ENCODE measurements at places on chromosomes 6 and 20.

- no peak for DNase-seq
These were observed 35.7 kb downstream of the KCNQ5 start for GRCh38 chr6:72657407-72658197.

DNA sequence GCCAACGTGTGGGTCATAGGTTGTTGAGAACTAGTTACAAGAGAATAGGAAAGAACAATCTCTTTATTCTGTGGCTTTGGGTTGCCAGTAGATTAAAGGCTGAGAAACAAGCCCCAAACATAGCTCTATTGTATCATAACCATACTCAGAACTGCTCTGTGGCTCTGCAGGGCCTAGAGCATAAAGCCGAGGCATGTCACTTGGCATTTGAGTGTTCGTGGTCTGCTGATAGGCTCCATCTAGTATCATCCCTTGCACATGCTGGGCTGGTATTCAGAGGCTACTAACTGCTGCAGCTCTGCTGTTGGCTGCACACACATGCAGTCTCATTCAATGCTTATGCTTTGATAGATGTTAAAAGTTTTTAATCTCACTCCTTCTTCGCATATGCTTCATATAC is 157.9 kb downstream of the OGFRL1 start:
- DNase-seq = no peak

DNA sequence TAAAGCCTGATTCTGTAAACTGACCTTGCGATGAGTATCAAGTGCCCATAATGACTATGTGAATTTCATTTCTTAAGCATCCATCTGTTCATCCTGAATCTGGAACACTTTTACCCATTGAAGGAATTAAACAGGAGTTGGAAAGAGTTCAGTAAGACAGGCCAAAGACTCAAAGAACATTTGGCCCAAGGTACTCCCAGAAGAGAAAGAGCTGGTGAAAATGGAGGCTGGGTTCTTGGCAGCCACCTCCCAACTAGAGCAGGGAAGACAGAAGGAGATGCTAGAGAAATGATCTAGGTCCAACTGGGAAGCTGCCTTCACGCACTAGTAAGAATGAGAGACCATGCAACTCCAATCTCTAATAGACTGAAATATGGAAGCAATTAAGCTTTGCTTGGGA is 290.8 kb upstream of the RNF24 start:
- no peak for DNase-seq

GRCh38 chr6:25863360-25863759 is 10.7 kb downstream of the SLC17A3 start:
- no peak for DNase-seq

GRCh38 chr6:31042806-31043205 is 32.5 kb downstream of the MUC22 start:
- DNase-seq = peak; percentile 58

DNA sequence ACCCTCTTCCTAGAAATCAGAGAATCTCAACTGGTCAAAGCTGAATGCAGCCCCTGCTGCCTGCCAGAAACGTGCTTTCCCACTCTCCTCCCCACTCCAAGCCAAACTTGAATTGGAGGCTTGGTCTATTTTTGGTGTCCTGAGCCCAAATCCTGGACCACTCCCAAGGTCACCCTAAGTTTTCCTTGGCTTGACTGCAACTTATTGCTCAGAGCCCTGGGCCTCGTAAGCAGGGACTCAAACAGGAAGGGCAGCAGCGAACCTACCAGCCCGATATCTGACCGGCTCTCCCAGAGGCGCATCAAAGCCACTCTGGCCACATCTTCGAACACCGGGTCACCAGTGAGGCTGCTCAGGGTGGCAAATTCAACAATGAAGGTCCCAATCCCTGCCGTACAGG is 12.7 kb downstream of the EDEM2 start:
- no peak for DNase-seq

- DNase-seq = no peak
These were observed 28.8 kb downstream of the MTRES1 start for GRCh38 chr6:107056796-107057195.

DNA sequence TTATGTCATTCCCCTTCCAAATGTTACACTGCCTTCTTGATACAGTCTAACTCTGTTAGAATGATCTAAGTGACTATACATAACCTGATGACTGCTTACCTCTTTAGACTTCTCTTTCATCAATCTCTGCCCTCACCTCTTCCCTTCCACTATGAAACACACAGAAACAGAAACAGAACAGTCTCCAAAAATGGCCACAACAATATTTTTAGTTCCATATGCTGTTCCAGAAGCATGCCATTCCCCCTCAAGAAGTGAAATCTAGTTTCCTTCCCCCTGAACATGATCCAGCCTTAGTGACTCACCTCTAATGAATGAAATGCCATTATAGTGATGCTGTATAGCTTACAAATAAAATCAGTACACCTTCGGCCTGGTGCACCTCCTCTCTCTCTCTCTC is 229.3 kb upstream of the TENT5A start:
- no peak for DNase-seq

DNA sequence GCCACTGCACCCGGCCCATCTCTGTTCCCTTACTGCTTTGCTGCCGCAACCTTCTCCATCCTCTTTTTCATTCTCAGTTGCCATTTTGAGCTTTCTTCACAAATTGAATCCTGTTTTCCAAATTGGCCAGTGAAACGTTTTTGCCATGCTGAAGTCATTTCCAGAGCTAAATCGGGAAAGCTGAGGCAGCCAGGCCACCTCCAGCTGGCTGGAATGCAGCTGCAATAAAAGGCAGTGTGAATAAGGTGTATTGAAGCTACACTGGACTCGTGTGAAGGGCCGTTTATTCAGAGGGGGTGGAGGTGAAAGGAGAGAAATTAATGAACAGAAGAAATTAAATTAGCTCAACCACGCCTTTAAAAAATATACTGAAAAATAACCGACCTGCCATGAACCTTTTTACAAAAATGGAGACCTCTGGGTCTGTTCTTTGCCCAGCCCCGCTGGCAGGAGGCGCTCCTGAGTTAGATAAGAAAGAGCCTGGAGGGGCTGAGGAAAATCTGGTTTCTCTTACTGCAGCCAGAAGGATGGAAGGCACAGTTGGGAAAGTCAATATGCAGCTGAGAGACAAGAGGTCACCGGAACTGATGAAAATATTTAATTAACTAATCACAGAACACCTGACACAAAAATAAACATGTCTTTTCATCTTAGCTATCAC is 283.9 kb downstream of the FOXC1 start:
- no peak for DNase-seq

DNA sequence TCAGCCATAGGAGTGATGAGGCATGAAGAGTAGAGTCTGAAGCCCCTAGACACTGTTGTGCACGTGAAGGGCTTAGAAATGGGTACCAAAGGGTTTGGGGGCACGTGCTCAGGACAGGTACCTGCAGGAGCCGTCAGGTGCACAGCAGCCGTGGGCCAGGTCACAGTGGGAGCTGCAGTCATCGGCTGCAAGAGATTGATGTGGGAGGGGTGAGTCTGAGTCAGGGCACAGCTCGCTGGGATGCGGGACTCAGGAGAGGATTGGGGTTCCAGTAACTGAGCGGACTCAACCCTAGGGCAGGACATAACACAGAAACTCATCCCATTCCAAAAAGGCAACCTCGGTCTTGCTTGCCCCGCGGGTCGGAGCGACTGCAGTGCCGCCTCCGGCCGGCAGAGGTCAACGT is 1.1 kb downstream of the DLK2 start:
- peak; percentile 79 for DNase-seq

DNA sequence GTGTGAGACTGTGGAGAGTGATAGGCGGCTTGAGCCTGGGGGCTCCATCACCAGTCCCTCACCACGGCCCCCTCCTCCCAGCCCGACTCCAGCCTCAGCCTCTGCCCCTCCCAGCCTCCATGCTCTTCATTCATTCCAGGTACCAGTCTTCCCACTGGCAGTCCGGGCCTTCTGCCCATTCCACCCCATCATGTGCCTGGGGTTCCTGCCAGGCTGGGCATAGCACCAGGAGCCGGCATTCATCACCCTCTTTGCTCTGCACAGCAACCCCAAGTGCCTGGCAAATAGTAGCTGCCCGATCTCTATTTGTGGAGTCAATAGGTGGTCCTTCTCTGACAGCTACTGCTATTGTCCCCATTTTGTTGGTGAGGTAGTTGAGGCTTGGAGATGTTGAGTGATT is 39.6 kb upstream of the GTSF1L start:
- DNase-seq = no peak

DNA sequence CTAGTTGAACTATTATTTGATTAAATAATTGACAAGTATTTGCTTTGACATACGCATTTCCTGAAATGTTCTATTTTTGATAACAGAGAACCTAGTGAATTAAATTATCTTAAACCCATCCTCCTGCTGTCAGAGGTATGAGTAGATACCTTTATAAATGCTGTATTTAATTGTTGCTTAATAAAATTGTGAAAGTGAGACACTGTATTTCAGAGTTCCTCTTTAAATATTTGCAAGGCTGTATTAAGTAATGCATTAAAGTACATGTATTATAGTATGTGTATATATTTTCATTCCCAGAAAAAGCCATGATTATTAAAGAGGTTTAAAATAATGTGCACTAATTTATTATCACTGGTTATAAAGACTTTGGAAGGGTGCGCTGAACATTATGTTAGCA is 483.8 kb downstream of the TFAP2B start:
- DNase-seq = no peak

DNA sequence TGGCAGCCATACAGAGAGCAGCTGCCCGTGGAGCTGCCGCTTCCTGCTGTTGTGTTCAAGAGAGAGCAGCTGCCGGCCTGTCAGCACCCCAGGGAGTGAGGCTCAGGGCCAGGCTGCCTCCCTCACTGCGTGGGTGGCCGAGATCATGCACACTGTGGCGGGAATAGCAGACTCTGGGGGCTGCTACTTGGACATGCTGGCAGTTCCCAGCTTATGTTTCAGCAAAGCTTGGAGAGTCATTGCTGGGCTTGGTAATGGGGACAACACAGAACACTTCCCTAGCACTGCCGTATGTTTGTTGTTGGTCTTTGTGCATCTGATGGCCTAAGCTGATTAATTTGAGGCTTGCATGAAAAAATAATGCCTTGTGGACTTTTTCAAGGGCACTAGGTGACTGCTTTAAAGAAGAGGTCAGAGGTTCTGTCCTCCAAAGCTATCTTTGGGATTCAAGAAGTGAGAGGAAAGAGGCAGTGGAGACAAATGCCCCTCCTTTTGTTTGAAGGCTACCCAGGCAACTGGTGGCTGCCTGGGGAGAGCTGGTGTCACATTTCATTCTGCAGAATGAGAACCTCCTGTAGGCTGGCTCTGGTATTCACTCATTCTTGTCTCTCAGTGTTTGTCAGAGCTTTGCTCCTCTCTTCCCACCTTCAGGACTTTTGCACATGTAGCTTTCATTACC is 18.8 kb downstream of the MRAP2 start:
- DNase-seq = no peak

- DNase-seq = no peak
These were observed 76.7 kb upstream of the CARMIL1 start for GRCh38 chr6:25202504-25202903.

GRCh38 chr6:45808917-45809316 is 206.7 kb downstream of the CLIC5 start:
- DNase-seq = no peak

DNA sequence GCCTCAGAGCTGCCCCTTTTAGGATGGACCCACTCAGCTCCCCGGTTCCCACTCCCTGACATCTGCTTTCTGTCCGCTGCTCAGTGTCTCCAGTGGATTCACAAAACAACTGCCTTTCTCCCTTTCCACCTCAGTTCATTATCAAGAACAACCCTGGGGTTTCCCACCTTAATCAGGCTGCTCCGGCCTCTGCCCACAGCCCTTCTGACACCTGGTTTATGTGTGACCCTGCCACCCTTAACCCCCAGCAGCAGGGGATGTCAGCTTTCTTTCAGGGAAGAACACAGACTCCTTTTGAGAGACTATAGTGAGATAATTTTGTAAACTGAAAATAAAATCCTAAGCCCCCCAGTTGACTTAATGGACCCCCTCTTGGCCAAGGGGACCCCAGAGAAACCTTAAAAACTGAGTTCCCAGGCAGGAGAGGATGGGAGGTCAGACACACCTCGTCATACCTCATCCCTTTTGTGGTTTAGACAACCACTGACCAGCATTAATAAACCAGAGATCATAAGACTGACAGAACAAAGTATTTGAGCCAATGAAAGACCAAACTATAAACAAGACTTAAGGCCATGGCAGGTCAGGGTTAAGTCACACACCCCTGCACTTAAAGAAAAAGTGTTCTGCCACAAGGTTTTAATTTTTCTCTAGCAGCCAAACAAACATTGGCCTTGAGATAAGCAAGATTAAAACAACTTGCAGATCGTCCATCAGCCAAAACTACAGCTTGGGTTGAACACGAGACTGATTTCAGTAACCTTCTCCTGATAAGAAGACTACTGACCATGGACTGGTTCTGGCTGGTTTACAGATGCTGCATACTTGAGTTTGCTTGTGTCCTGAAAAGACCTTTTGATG is 42.4 kb upstream of the DDR1 start:
- DNase-seq = no peak

DNA sequence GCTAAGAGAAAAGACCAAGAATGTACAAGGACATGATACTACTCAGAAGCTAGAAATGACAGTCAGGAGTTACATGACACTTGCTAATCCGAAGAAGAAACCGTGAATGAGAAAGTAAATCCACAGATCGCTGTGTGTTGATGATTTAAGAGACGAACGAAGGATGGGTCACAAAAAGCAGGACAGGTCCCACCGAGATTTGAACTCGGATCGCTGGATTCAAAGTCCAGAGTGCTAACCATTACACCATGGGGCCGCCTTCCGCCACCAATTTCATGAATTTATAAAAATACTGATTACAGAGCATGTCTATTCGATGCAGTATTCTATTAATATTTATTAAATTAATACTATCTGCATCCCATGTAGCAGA is 54.0 kb upstream of the BTN3A2 start:
- no peak for DNase-seq

GRCh38 chr6:35041086-35041861 is 99.9 kb downstream of the TCP11 start:
- DNase-seq = no peak

DNA sequence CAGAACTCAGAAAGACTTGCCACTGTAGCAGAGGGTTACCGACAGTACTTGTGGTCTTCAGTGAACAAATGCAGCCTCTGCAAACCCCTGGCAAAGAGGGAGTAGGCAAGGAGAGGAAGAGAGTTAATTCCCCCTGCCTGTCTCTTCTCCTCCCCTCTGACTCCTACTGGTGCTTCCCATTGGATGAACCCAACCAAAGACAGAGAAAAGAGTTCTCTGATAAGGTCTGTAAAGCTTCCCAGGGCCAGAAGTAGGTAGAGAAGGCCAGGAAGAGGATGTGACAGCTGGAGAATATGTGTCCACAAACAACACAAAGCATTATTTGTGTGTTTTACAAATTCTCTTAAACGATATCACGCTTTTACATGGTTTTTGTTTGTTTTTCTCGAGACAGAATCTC is 72.8 kb upstream of the SHLD1 start:
- DNase-seq = no peak

Measured in breast epithelium (tissue), 4 donors.